ENCODE measurements at places on chromosomes 3 and 15.
A peak's percentile ranks its signal among the peaks of the same experiment; 100 is the strongest.

- no peak for DNase-seq
Observed at GRCh38 chr3:177934001-177934891, 602.0 kb upstream of the KCNMB2 start.

GRCh38 chr3:39094851-39095677, 12.4 kb downstream of the GORASP1 start:
- DNase-seq = no peak

- DNase-seq = no peak
Observed at GRCh38 chr3:7710284-7710683, 791.3 kb upstream of the LMCD1 start.

DNA sequence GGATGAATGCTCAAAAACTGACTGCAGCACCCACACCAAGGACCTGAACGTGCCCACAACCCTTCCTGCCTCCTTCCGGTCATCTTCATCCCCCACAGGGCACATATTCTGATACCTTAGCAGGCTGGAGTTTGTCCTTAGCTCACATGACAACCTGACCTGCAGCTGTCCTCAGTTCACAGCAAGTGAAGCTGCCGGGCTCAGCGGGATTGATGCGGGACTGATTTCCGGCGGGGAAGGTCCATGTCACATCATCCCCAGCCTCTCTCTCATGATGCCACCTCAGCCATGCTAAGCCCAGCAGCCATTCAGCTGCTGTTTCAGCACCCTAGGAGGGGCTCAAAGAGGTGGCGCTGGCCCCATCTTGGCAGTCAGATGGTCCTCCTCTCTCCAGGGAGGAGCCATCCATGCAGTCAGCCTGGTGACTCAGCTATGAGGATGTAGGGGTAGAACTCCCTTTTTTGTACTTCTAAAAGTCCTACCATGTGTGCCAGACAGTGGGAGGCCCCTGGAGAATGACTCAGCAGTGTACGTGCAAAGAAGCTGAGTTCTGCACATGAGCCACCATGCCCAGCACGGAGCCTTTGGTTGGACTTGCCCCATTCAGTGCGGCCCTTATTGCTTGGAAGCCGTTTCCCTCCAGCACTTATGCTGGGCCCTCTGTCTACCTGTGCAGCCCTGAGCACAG, 9.5 kb downstream of the CA12 start:
- DNase-seq = peak; percentile 46

DNA sequence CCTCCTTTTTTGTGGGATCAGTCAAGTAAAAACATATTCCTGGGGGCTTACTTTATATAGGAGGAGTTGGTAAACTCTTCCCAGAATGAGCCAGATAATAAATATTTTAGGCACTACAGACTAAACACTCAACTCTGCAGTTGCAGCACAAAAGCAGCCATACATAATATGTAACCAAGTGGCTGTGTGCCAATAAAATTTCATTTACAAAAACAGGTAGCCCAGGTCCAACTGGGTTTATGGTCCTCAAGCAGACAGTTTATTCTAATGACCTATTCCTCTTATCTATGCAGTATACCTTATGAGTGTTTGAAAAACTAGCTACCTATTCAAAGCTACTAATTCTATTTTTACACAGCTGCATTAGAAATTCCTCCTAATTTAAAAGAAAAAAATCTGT, 61.8 kb downstream of the FAIM start:
- DNase-seq = no peak

DNA sequence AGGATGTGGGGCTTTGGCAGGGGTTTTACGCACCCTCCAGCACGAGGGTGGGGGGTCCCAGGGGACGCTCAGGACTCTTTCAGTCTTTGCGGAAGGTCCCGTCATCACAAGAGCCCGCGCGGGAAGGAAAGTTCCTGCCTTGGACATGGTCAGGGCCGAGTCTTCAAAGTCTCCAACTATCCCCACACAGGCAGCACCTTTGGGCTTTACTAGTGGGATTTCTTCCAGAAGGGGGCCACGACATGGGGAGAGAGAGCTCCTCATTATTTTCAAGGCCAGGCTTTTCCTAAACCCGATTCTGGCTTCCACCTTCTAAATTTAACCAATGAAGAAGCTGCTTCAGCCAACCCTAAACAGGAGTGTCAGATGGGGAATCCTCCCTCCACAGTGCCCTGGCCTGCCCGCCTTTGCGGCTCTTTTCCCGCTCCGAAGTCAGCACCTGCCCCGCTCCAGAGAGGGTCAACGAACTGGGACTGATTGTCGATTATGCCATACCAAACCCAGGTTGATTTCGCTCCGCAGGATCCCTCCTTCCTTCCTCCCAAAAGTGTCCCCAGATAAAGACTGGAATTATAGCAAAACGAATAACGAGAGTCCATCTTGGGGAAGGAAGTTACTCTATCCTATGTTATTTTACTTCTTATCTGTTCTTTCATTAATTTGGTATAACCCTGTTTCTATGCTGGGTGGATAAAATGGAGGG, 11.0 kb downstream of the SHOX2 start:
- no peak for DNase-seq

- DNase-seq = peak; percentile 81
Observed at GRCh38 chr3:99920481-99921376, 103.1 kb downstream of the CMSS1 start.

DNA sequence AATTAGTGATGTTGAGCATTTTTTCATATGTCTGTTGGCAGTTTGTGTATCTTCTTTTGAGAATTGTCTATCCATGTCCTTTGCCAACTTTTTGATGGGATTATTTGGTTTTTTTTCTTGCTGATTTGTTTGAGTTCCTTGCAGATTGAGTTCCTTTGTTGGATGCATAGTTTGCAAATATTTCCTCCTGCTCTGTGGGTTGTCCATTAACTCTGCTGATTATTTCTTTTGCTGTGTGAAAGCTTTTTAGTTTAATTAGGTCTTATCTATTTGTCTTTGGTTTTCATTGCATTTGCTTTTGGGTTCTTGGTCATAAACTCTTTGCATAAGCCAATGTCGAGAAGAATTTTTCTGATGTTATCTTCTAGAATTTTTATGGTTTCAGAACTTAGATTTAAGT, 414.6 kb downstream of the EPHA6 start:
- no peak for DNase-seq

GRCh38 chr3:143693506-143693905, 154.8 kb downstream of the SLC9A9 start:
- no peak for DNase-seq

- no peak for DNase-seq
Observed at GRCh38 chr3:101095693-101096430, 102.6 kb upstream of the ABI3BP start.

DNA sequence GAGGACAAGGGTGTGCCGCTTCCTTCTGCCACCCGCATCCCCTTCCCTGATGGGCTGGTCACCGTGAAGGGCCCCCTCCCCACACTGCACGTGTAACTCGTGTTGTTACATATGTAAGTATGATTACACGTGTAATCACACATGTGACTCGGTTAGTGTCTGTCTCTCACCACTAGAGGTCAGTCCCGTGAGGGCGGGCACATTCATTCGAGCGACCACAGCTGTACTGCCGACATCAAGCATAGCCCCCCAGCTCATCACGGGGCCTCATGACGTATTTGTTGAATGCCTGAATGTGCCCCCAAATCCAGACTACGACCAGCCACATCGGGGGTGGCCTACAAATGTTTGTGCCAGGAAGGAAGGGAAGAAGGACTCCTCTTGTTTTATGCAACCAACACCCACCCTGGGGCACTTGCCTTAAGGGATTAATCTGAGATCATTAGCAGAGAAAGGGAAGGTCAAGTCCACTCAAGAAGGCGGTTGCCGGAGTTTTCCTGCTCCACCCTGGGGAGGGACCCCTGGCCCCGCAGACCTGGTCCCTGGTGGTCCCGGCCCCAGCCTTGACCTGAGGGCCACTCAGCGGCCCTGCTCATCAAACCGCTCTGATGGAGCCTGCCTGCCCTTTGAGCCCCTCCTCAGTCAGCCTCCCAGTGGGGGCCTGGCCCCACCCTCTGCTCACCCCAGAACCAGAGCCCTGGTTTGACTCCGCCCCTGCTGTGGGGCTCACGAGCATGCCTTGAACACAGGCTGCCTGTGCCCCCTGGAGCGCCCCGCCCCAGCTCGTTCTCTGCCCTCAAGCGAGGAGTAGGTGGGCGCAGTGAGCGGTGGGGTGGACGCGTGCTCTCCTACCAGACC, 52.8 kb downstream of the RGMA start:
- DNase-seq = peak; percentile 60

DNA sequence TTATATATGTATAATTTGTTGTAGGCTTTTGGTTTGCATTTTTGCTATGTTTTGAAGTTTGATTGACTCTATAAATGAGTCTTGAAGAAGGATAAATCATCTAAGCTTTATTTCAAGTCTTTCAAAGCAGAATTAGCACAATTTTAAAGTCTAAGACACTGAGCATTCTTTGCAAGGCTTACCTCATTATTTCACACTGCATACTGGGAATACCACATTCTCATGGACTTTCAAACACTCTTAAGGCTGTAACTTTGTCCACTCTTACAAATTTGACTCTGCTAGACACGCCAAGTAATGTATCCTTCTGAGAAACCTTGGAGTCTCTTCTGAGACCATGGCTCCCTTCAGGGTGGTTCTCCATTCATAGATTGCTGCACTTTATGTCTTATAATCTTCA, 281.3 kb upstream of the COL8A1 start:
- no peak for DNase-seq

DNA sequence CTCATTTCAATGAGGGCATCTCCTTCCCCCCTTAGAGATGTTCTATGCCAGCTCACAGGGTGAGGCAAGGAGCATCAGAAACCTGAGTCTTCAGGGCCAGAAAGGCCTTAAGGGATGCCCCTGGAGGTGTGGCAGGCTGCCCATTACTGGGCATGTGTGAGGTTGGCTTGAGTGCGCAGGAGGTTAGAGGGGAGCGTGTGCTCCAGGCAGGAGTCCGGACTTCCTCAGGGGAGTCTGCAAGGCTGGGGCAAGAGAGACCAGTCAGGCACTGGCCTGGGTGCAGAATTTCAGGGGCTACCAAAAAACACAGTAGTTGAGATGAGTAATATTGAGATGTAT, 1.9 kb downstream of the LOXL1 start:
- DNase-seq = no peak

DNA sequence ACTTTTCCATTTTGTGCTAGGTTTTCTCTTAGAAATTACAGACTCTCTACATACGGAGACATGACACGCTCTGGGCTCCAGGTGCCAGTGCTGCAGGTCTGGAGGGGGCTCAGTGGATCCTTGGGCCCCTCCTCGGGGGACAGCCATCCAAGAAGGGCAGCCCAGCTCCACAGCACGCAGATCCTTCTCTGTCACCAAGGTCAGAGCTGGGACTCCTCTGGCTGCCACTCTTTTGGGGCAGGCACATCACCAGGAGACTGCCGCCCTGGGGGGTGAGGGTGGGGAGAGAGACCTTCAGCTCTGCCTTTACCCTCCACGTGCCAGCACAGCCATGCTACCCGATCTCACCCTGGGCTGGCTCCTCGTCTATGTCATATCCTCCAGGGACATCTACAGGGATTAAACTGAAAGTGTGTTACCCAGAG, 65.6 kb downstream of the ATP10A start:
- no peak for DNase-seq

- no peak for DNase-seq
Observed at GRCh38 chr15:69712991-69713390, 260.4 kb downstream of the RPLP1 start.

DNA sequence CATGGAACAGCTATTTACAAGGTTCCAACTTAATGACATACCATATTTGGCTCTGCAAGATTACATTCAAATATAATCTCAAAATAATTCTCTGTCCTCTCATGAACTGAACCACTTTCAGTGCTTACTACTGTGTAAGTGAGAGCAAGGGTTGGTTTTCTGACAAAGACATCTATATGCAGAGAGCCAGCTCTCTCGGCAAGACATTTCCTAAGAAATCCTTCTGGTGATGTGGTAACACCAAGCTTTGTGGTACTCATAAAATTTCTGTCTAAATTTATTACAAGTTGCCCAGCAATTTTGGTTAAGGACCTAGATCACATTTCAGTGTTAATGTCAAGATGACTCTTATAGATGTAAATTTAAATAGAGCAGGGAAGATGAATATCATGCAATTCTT, 184.9 kb downstream of the GAP43 start:
- DNase-seq = no peak

- no peak for DNase-seq
Observed at GRCh38 chr3:81291586-81291985, 469.9 kb downstream of the GBE1 start.

- DNase-seq = no peak
Observed at GRCh38 chr3:22587446-22587845, 615.7 kb upstream of the UBE2E2 start.

GRCh38 chr3:138492980-138493675, 58.7 kb downstream of the ESYT3 start:
- DNase-seq = no peak

GRCh38 chr3:131731709-131732108, 228.9 kb upstream of the MRPL3 start:
- DNase-seq = no peak

- DNase-seq = no peak
Observed at GRCh38 chr15:97652700-97653167, 307.8 kb upstream of the ARRDC4 start.

DNA sequence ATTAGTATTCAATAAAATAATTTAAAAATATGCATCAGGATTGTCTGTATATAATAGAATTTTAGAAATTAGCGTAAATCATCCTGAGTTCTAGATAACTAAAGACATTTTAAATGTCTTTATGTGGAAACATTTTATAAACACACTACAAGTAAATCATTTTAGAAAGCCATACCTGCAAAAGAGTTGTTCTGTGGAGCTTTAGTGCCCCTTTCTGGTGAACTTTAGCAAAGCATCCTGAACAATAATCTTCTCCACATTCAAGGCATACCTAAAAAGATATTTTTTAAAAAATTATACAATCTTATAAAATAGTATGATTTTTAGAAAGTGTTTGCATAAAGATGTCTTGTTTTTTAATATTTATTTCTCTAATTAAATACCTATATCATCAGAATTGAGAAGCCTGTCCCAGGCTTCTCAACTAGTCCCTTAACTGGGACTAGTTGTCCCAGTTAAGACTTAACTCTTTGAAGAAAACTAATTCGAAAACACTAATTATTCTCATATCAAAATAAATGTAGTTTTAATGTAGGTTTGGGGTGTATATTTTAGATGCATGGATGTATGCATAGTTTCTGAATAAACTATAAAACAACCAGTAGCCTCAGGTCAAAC, 29.7 kb downstream of the ZBBX start:
- no peak for DNase-seq

GRCh38 chr3:58751882-58752567, 85.5 kb upstream of the FAM3D start:
- no peak for DNase-seq

DNA sequence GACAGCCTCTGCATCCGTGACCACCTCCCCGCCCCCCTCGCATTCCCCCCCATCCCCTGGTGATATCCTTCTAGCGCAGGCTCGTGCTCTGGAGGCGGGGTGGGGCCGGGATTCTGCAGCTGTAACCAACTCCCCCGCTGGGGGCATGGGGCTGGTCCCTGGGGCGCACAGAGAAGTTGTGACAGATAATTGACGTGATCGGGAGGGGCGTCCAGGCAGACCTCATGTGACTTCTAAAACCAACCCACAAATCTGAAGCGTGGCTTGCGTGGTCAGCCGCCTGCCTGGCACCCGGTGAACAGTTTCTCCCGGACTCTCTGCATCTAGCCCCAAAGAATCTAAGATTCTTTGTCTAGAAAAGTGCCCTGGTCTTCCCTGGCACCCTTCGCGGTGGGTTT, 100.6 kb upstream of the IGF1R start:
- no peak for DNase-seq

All from body of pancreas (tissue), 4 donors.